ENCODE measurements at places on chromosomes 5 and 9.
A peak's percentile ranks its signal among the peaks of the same experiment; 100 is the strongest.

GRCh38 chr9:112382501-112383364 lies 2.8 kb downstream of the HSDL2 start:
- no peak for DNase-seq

DNA sequence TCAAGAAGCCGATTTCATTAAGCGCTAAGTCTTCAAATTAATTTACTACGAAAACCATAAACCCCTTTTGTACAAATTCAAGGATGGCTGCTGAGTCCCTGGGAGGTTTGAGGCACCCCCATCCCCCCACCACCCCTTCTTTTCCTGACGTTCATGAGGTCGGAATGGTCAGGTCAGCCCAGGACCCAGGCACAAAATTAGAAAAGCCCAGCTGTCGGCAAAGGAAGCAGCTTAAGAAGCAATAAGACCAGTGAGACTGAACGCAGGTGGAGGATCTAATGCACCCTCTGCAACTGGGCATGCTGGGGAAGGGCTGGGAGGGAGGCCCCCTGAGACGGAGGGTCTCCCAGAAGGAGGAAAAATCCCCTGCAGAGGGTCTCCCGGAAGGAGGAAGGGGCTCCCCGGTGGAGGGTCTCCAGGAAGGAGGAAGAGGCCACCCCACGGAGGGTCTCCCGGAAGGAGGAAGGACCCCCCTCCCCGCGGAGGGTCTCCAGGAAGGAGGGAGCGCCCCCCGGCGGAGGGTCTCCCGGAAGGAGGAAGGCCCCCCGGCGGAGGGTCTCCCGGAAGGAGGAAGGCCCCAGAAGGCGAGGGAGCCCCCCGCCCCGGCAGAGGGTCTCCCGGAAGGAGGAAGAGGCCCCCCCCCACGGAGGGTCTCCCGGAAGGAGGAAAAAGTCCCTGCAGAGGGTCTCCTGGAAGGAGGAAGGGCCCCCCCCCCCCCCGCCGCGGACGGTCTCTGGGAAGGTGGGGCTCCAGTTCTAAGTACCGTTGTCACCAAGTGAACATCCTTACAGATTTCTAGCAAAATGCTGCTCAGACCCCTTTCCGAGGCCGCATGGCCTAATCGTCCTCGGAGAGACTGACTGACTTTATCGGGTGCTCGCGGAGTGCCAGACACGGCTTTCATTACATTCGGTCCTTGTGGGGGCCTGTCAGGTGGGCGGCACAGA lies 74.4 kb upstream of the FCN1 start:
- DNase-seq = no peak

GRCh38 chr9:110187126-110187525 lies 20.8 kb downstream of the C9orf152 start:
- no peak for DNase-seq

- no peak for DNase-seq
These were observed 2168.1 kb downstream of the MAT2B start for GRCh38 chr5:165673499-165673898.

- DNase-seq = no peak
These were observed 8.6 kb downstream of the DMRTA1 start for GRCh38 chr9:22455181-22455580.

- DNase-seq = no peak
These were observed at the start of gene PCDHGA7 for GRCh38 chr5:141382469-141383294. Gene PCDHGA7 (plus strand): TSS chr5:141382742. CDS start chr5:141382900, 158 bp downstream.

DNA sequence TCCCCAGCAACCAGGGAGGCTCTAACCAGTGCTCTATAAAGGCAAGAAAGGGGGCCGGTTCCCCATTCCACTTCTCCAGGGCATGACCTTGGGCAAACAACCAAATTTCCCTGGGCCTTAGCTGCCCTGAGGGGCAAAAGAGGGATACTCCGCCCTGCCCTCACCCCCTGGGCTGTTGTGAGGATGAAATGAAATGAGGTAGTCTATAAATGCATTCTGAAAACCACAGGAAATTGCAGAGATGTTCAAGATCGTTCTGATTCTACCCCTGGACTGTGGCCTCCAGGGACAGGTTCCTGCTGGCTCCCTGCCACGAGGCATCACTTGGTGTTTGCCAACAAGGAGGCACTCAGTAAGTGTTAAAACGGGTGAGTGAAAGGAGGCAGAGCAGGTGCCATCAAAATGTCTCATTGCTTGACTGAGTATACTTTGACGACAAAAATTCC lies 5.7 kb downstream of the RAPGEF1 start:
- DNase-seq = peak; percentile 76

GRCh38 chr5:50675385-50675784 lies 8.9 kb downstream of the PARP8 start:
- DNase-seq = no peak

GRCh38 chr5:65672796-65673195 lies 48.0 kb downstream of the SHLD3 start:
- DNase-seq = no peak

- DNase-seq = no peak
These were observed 27.6 kb downstream of the ZNF622 start for GRCh38 chr5:16437977-16438376.

DNA sequence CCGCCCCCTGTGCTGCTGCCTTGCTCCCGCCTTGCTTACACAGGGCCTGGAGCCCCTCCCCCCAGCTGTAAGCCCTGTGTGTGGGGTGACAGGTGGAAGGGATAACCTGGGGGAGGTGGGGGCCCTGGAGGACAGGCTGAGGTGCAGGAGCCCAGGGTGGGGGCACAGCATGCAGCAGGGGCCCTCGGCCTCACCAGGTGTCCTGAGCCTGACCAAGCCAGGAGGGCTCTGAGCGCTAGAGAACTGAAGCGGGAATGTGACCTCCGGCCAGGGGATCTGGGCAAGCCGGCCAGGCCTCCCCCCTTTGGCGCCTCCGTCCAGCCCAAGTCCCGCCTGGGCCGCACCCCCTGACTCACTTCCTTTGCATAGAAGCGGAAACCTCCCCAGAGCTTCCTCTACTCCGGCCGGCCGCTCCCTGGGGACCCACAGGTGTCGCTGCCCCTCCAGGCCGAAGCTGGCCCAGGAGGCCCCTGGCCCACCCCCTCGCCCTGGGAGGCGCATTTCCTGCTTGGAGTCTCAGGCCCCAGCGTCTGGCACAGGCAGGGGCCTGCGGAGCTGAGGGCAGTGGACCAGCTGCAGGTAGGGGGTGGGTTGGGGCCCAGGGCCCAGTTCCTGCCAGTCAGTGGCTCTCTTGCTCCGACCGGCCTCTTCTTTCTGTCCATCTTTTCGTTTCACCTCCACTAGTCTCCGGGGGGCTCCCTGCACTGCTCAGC lies at the start of gene TOR4A:
Gene TOR4A, plus strand, starts transcription at position 398 of the 713 bp plus-strand sequence. CDS start 964 bp downstream, outside the sequence.
- DNase-seq = peak; percentile 94

GRCh38 chr5:73693573-73694061 lies 67.6 kb downstream of the ARHGEF28 start:
- no peak for DNase-seq

GRCh38 chr5:143166661-143167420 lies 236.6 kb downstream of the NR3C1 start:
- peak; percentile 41 for DNase-seq

DNA sequence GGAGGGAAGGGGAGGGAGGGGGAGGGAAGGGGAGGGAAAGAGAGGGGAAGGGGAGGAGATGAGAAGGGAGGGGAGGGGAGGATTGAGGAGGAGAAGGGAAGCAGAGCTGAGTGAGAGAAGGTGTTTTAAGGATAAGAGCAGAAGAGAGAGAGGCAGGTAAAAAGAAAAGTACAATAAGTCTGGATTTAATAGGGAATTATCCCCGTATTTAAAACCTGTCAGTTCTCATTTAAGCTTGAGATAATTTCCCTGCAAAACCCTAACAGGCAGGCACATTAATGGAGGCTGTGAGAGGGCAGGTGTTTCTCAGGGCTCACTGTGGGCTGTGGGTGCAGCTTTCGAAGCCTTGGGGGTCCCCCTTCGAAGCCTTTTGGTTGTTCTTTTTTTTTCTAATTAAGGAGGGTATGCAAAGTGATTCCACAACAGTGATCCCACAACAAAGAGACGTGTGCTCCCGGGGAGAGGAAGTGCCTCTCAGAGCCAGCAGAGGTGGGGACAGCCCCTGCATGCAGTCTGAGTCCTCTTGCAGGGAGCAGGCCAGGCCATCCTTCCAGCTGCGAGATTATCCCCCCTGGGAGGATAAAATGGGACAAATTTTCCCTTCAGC lies 317.9 kb upstream of the IRX1 start:
- no peak for DNase-seq

DNA sequence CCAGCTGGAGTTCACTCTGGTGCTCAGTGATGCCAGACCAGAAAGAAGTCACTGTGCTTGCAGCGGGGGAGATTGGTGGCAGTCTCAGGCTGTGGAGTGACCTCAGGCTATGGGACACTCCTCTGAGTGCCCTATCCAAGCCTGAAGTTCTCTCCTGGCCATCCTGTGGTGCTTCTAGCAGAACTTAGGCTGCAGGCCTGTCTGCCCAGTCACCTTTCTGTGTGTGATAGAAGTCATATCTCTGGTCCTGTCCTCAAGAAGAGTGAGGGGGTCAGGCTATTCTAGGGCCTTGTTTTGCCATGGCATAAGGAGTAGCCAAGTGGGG lies 9.3 kb downstream of the PDLIM4 start:
- no peak for DNase-seq

- no peak for DNase-seq
These were observed 251.2 kb upstream of the RORB start for GRCh38 chr9:74245866-74246497.

- DNase-seq = no peak
These were observed 137.5 kb downstream of the BAAT start for GRCh38 chr9:101247297-101247696.

- no peak for DNase-seq
These were observed 20.6 kb downstream of the NOTCH1 start for GRCh38 chr9:136525207-136525606.

DNA sequence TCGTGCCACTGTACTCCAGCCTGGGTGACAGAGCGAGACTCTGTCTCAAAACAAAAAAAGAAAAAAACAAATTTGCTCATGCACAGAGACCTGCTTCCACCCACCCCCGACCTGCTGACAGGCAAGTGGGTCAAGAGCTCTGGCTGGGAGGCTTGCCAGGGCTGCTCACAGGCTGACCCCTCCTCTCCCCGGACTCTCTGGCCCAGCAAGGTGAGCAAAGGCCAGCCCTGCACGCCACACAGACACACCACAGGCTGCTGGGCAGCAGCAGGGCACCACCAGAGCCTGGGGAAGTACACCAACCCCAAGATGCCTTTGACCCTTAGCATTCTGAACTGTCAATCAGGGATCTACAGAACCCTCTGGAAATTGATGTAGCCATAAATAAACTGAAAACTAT lies 29.2 kb downstream of the NSUN2 start:
- no peak for DNase-seq

GRCh38 chr9:88933607-88934379 lies 57.5 kb upstream of the S1PR3 start:
- DNase-seq = no peak

DNA sequence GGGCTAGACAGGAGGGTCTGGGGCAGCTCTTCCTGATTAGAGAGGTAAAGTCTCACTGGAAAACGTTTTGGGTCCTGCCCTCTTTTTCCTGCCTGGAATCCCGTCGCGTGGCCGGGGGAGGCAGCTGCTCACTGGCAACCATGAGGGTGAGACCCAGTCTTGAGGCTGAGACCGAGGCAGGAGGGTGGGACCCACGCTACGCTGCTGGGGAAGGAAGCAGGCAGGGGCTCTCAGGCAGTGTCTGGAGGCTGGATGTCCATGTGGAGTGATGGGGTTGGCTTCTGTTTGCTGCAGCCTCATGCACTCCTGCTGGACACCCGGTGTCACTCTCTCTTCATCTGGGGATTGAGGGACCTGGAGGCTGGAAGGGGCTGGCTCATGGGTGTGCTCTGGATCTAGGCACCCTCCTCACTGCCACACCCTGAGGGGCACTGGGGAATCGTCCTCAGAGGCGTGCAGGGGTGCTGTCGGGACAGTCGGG lies 11.3 kb upstream of the SLC2A6 start:
- DNase-seq = no peak

DNA sequence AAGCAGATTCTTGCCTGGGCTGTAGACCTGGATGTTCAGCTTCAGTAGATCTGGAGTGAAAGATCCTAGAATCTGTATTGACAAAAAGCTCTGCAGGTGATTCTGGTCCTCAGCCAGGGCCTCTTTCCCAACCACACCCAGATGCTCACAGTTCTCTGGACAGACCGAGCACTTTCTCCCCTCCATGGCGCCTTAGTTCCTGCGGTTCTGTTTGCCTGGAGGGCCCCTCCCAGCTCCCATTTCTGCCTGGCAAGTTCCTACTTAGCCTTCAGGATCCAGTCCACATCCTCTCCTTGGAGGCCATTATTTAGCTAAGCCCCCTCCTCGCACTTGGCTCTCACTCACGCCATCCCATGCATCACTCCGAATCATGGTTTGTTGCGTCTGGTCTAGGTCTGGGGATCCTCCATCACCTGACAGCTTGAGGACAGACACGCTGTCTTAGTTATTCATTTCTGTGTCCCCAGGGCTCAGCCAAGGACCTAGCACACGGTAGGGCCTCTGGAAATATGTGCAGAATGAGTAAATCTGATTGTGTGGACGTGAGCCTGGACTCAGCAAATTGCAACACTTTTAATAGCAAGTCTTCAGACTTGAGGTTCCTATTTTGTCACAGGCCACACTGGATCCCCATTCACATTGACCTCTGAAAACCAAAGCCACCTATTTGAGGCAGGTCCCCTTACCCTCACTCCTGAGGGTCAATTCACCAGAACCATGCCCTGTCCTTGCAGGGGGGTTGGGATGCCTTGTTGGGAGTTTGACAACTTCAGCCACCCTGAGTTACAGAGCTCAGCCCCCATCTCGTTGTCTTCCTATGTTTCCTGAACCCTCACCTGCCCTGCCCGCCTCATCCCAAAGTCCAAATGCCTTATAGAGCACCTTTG lies 50.7 kb downstream of the COL15A1 start:
- DNase-seq = no peak

DNA sequence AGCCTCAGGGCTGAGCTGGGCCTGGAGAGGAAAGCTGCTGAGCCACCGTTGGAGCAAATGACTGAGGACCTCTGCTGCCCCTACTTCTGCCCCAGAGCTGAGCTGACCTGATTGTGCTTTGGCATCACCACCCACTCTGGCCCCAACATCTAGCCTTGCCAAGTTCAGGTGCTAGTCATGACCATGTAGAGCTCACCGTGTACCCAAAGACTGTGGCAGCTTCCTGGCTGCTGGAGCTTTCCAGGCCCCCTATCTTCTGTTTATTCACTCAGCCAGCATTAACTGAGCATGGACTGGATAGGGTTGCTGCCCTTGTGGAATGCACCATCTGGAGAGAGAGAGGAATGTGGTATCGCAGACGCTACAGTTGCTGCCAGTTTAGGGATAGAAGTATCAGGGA lies 49.1 kb downstream of the JADE2 start:
- no peak for DNase-seq

DNA sequence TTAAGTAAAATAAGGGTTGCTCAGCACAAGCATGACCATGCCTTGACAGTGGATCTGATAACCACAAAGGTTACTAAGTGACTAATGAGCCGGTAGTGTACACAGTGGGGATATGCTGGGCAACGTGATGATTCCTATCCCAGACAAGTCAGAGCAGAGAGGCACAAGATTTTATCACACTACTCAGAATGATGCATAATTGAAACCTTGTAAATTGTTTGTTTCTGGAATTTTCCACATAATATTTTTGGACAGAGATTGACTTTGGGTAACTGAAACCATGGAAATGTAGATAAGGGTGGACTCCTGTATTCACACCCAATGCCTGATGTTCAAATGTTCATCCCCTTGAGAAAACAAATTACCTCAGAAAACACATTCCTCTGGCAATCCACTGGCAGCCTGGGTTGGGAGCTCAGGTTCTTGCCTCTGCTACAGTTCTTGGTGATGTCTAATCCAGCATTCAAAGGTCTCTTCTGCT lies 16.2 kb upstream of the ERAP1 start:
- DNase-seq = no peak

GRCh38 chr9:134765785-134766184 lies 114.8 kb upstream of the FCN2 start:
- DNase-seq = no peak

Measured in LoVo (cell line).